ENCODE measurements at places on chromosomes 2 and 18.

DNA sequence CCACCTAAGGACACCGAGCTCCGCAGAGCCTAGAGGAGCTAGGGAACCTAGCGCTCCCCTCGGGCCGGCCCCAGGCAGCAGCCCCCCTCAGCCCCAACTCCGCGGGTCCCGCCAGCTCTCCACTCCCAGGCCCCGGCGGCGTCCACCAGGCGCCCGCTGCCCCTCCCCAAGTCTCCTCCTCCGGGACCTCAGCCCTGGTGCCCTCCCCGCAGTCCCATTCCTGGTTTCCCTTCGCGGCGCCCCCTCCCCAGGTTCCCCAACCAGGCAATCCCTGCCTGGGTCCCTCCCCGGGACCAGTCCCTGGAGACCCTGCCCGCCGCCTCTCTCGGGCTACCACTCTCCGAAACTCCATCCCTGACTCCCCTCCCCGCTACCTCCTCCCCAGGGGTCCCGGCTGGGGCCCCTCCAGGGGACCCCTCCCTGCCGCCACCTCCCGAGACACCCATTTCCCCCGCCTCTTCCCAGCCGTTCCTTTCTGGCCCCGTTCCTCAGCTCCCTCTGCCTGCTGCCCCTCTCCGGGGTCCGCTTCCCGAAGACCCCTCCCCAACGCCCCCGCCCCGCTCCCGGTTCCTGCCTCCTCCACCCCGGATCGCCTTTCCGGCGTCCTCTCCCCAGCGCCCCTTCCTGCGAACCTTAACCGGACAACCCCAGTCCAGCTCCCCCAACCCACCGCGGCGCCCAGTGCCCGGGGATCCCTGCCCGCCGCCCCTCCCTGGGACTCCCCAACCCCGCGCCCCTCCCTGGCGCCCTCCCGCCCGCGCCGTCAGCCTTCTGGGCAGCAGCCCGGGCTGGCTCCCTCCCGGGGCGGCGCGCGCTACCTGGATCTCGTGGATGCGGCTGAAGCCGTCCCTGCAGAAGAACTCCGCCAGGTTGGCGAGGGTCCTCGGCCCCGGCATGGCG lies 678 bp downstream of the CYP27C1 start:
- peak; percentile 6 for DNase-seq

GRCh38 chr18:49858309-49859020 lies 45.1 kb upstream of the ACAA2 start:
- peak; percentile 72 for DNase-seq

GRCh38 chr2:190318931-190319554 lies 583 bp downstream of the HIBCH start:
- no peak for DNase-seq

- DNase-seq, result no peak
Observed at GRCh38 chr2:186995092-186995491, 146.1 kb upstream of the ZSWIM2 start.

All from hematopoietic multipotent progenitor cell treated with erythropoietin and hydrocortisone succinate and interleukin-3 and kit ligand, for 6 days (in vitro differentiated cells).